Mesangial cell (primary cell): ENCODE measurements at places on chromosomes 2 and 18. TPM values are rescaled to one million over a fixed set of nuclear protein-coding genes. Genes with fewer than 3 reads are reported as not detected.

FSHR gene
- not detected in 2 replicates for total RNA-seq

BZW1 gene
- 193 and 270 TPM in 2 replicates for total RNA-seq

SATB2 gene
- total RNA-seq: 1.6 and 3.5 TPM in 2 replicates

HJURP gene
- total RNA-seq: 2.7 and 62.2 TPM in 2 replicates

FABP1 gene
- total RNA-seq: not detected in 2 replicates

NR4A2 gene
- 0.25 TPM in 1 of 2 replicates, not detected in the other for total RNA-seq

FBXO48 gene
- total RNA-seq: 0.13 and 0.33 TPM in 2 replicates

SERPINB2 gene
- total RNA-seq: 0.49 TPM in 1 of 2 replicates, not detected in the other

DAPL1 gene
- total RNA-seq: 5.3 TPM in 1 of 2 replicates, not detected in the other

ARHGEF33 gene
- under 0.01 TPM in 1 of 2 replicates, not detected in the other for total RNA-seq

MTHFD2 gene
- total RNA-seq: 65.7 and 112 TPM in 2 replicates

DGKD gene
- total RNA-seq: 15.6 and 17.4 TPM in 2 replicates

PCARE gene
- total RNA-seq: not detected in 2 replicates
